CD4-positive, alpha-beta T cell treated with Interleukin-12 subunit alpha and Interleukin-12 subunit beta, for 1 hour (primary cell): ENCODE measurements at places on chromosomes 2 and 18.
A peak's percentile ranks its signal among the peaks of the same experiment; 100 is the strongest.

DNA sequence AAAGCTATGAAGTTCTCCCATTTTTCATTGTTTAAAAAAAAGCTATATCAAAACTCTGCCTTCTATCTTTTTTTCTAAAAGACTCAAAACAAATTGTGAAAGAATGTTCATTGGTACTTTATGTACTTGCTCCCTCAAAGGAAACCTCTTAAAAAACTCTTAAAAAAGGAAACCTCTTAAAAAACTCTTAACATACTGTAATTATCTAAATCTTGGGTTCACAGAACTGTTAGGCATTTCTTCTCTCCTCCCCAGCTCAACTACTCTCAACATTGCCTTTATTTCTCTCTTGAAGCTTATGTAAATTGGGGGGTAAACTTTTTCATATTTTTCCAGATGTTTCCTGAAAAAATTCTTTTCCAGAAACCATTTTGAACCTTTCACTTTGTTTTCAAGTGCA is 330.5 kb upstream of the SLC39A10 start:
- DNase-seq = no peak

- no peak for DNase-seq
Measured at GRCh38 chr2:105768961-105769452, 24.3 kb downstream of the NCK2 start.

GRCh38 chr2:12796657-12797056 is 79.9 kb downstream of the TRIB2 start:
- no peak for DNase-seq

GRCh38 chr2:239273280-239274234 is 127.3 kb downstream of the HDAC4 start:
- DNase-seq = no peak

DNA sequence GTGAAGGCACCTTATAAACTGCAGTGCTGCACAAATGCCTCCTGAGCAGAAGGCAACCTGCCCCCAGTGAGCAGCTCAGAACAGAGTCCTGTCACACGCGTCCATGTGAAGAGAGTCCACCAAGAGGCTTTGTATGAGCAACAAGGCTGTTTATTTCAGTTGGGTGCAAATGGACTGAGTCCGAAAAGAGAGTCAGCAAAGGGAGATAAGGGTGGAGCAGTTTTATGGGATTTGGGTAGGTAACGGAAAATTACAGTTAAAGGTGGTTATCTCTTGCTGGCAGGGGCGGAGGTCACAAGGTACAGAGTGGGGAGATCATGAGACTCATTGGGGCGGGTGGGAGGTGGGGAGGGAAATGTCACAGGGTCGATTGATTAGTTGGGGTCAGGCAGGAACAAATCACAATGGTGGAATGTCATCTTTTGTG is 53.4 kb upstream of the RALBP1 start:
- no peak for DNase-seq

DNA sequence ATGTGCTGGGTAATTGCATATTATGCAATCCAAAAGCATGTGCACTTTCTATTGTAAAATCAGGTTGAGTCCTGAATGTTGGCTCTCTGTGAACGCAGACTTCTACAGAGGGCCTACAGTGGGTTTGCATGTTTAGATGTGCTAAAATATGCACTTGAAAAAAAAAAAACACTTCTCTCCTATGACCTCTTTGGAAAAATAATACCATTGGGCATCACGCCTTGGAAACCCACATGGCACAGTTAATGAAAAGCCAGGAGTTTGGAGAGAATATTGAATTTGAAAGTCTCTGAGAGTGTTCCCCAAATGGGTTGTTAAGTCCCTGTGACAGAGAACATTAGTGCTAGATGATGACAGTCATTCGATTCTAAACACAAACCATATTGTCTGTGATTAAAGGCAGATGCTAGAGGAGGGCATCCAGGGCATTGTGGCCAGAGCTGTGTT is 710.4 kb upstream of the PIK3C3 start:
- DNase-seq = no peak

- DNase-seq = no peak
Measured at GRCh38 chr2:85547089-85547858, 8.3 kb downstream of the MAT2A start.

GRCh38 chr2:220336771-220337170 is 709.3 kb downstream of the SLC4A3 start:
- no peak for DNase-seq

DNA sequence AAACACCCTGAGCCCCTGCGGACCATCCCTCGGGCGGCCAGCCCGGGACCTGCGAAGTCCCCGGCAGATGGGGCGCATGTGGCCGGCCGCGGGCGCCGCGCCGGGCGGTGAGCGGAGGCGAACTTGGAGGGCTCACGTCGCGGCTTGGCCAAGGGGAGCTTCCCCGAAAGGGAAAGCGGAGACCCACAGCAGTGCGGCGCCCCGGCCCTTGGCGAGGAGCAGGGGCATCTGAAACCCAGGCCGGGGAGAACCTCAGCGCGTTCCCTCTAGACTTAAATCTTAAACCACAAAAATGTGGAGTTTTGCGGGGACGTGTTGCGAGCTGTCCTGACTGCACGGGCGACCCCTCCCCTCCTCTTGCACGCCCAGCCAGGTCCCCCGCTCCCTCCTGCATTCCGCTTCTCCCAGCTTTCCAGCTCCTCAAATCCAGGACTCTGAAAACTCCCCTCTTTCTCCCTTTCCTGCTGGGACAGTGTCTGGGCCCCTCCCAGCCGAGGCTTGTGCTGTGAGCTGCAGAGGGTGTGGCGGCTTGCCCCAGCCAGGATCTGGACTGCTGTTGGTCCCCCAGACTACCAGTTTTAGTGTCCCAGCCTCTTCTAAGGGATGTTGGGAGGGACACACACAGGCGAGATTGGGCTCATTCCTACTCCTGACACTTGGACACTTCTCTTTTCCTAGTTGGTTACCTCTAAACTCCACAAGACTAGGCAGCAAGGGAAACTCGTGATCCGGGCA is 1.3 kb downstream of the FMNL2 start:
- DNase-seq = no peak

DNA sequence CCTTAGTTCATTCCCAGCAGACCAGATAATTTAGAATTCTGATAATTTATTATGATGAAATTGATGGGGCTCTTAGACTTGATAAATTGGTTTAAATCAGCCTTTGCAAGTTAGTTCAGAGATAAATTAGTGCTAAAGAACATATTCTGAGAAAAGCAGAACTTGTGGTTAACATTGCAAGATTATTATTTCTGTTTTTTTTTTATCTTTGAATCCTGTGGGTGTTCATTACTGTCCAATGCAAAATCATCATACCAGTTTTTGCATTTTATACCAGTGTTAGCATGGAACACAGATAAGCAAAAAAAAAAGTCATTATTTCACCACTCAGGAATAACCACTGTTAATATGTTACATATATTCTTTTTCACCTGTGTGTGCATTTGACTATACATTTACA is 9.1 kb downstream of the SEPTIN2 start:
- DNase-seq = no peak

DNA sequence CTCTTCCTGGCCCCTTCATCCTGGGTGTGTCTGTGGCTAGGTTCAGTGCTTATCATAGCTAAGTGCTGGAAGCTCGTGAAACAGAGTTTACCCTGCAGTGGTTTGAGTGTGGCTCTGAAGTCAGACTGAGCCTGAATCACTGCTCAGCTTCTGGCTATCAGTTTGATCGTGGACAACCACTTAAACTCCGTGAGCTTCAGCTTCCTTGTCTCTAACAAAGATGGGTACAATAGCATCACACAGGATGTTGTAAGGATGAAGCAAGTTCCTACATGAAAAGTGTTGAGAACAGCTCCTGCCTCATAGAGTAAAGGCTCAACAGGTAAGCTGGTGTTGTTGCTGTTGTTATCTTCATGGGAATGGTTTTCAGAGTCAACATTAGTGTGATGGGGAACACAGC is 210.3 kb downstream of the CLIP4 start:
- no peak for DNase-seq

DNA sequence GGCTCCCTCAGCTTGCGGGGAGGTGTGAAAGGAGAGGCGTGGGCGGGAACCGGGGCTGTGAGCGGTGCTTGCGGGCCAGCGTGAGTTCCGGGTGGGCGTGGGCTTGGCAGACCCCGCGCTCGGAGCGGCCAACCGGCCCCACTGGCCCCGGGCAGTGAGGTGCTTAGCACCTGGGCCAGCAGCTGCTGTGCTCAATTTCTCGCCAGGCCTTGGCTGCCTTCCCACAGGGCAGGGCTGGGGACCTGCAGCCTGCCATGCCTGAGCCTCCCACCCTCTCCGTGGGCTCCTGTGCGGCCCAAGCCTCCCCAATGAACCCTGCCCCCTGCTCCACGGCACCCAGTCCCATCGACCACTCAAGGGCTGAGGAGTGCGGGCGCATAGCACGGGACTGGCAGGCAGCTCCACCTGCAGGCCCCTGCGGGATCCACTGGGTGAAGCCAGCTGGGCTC is 48.2 kb downstream of the RNF138 start:
- DNase-seq = no peak

- no peak for DNase-seq
Measured at GRCh38 chr2:159051661-159052060, 83.2 kb downstream of the TANC1 start.

DNA sequence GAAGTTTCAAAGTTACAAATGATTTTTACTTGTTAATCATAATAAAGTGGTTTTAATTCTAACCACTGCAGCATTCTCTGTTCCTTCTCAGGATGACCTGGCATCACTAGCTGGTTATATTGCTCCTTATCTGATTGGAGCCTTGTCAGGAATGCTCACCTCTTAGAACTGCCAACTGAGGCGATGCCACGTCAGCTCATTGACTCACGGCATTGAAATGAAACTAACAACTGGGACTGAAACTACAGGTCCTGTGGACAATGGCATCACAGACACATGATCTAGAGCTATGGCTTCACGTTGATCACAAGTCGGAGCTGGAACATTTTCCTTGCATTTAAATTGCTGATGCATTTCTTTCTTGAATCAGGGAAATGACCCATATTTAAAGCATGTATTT is 54.9 kb upstream of the MAP2 start:
- no peak for DNase-seq

DNA sequence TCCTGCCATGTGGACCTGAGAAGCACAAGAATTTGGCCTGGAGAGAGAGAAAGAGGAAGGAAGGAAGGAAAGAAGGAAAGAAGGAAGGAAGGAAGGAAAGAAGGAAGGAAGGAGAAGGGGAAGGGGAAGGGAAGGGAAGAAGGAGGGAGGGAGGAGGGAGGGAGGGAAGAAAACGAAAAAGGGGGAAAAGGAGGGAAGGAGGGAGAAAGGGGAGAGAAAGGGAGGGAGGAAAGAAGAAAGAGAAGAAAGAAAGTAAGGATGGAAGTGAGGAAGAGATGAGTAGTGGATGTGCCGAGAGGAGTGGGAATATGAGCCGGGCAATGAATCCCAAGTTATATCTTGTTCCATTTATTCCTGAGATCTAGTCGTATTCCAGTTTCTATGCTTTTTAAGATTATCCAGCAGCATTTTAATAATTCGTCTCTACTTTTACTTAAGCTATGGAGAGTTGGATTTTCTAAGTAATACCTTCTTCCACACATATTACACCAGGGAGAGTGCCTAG is 247.8 kb downstream of the TDRD15 start:
- DNase-seq = no peak

DNA sequence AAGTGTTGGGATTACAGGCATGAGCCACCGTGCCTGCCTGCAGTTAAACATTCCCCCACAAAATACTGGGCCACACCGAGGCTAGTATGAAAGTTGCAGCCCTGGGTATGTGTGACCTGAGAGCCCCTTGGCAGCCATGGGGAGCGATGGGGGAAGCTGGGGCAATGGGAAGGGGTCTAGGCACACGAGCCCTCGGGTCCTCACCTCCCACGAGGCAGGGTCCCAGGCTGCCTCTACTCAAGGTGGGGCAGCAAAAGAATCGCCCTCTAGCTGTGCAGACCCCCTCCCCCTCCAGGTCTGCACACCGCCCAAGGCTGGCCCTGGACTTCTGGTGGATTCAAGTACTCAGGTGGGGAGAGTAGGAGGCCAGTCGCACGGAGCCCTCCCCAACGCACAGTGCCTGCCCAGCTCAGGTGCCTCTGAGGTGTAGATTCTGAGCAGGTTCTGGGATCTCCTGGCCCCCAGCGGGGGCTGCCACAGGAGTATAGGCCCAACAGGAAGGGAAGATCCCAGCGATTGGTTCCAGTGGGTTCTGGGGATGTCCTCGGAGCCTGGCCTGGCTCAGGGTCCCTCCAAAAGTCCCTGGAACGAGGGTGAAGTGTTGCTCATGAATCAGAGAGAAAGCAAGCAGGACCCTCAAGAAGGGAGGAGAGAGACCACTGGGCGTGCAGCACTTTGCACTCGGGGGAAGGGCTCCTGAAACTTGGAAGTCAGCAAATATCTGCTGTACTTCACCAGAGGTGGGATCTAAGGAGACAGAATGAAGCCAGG is 2.6 kb downstream of the GPR35 start:
- no peak for DNase-seq

GRCh38 chr2:189338115-189338514 is 103.2 kb upstream of the WDR75 start:
- DNase-seq = no peak

DNA sequence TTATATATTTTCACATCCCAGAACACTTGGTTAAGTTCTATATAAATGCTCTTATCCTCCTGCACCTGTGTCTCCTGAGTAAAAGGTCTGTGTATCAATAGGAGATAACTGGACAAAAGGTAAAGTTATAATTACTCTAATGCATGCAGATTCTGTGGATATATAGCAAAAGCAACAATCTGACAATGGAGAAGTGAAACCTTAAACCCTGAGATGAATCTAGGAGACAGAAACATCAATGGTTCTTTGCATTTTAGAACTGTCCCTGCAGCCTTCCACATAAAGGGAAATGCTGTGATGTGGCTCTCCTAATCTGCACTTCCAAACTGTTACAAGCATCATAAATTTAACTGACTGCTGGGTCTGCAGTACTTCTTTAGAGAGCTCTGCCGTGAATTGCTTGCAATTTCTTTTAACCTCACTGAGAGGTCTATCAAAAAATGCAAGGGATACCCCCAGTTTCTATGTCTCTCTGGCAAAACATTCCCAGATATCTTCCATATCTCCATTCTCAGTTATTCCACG is 42.8 kb upstream of the FSIP2 start:
- DNase-seq = no peak

GRCh38 chr18:4808891-4809290 is 353.8 kb upstream of the DLGAP1 start:
- DNase-seq = no peak

GRCh38 chr2:10478916-10479315 is 30.8 kb upstream of the ODC1 start:
- DNase-seq = no peak

GRCh38 chr2:131105950-131106801 is 1.0 kb downstream of the PLEKHB2 start:
- peak; percentile 26 for DNase-seq

- DNase-seq = no peak
Measured at GRCh38 chr2:156490466-156490840, 54.3 kb downstream of the GPD2 start.

DNA sequence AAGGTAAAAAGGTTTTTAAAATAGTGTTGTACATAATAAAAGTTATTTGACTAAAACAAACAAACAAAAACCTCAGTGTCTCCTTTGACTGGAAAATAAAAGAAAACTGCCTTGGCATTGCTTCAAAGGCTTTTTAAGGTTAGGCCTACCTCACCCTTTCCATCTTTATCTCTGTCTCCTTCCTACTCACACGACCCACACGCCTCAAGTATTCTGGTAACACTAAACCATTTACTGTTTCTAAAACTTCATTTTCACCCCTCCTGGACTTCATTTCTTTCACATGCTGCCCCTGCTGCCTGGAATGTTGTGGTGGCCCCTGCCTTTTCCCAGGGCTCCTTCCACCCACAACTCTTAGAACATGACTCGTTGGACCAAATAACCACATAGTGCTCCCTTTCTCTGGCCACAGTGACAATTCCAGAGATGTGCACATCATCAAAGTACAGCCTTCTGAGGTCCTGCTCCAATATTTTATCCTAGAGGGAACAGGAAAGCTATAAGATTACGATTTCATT is 54.0 kb downstream of the ERBB4 start:
- no peak for DNase-seq
